A549 treated with CORT108297 at 1 μM for 4 hours (cell line): ENCODE measurements at places on chromosomes 5 and 9. TPM values are rescaled to one million over a fixed set of nuclear protein-coding genes. Genes with fewer than 3 reads are reported as not detected.

PPP2R2B gene
- 0.06 to 0.24 TPM (median 0.14 TPM) in 5 replicates for total RNA-seq

IFNK gene
- not detected in 5 replicates for total RNA-seq

SCGB3A2 gene
- not detected in 5 replicates for total RNA-seq

CENPK gene
- 27.8 to 40.9 TPM (median 31.1 TPM) in 5 replicates for total RNA-seq

PRUNE2 gene
- 0.02 to 0.03 TPM in 2 of 5 replicates, not detected in the others for total RNA-seq

SLC36A2 gene
- not detected in 5 replicates for total RNA-seq

MTREX gene
- total RNA-seq = 28.8 to 63.2 TPM (median 36.2 TPM) in 5 replicates

NUP214 gene
- total RNA-seq = 23.3 to 28.0 TPM (median 25.2 TPM) in 5 replicates

BTNL3 gene
- not detected in 5 replicates for total RNA-seq

PLEKHG4B gene
- total RNA-seq = 0.45 to 1.1 TPM (median 1.1 TPM) in 5 replicates

ST8SIA4 gene
- 0.27 to 0.43 TPM (median 0.39 TPM) in 5 replicates for total RNA-seq
